ENCODE measurements at places on chromosomes 1 and 21. TPM values are rescaled to one million over a fixed set of nuclear protein-coding genes. Genes with fewer than 3 reads are reported as not detected.

DNA sequence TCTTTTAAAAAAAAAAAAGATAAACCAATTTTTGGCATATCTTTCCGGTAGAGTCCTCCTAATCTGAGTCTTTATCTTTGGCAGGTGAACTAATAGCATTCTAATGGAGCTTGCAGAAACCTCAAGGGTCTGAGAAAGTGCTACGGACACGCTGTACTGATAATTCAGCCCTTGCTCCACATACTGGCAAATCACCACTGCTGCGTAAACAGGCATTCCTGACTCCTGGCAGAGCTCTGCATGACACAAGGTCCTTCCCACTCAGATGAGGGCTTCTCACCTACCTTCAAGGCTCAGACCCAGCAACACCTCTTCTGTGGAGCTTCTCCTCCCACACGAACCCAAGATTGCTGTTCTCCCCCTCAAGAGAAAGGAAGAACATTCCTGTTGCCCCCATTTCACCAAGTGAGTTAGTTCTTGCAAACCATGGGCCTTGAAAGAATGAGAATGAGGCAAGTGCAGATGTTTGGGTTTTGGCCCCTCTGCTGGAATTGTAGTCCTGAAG lies 48.0 kb downstream of the LYST start:
- no peak for ATAC-seq

DNA sequence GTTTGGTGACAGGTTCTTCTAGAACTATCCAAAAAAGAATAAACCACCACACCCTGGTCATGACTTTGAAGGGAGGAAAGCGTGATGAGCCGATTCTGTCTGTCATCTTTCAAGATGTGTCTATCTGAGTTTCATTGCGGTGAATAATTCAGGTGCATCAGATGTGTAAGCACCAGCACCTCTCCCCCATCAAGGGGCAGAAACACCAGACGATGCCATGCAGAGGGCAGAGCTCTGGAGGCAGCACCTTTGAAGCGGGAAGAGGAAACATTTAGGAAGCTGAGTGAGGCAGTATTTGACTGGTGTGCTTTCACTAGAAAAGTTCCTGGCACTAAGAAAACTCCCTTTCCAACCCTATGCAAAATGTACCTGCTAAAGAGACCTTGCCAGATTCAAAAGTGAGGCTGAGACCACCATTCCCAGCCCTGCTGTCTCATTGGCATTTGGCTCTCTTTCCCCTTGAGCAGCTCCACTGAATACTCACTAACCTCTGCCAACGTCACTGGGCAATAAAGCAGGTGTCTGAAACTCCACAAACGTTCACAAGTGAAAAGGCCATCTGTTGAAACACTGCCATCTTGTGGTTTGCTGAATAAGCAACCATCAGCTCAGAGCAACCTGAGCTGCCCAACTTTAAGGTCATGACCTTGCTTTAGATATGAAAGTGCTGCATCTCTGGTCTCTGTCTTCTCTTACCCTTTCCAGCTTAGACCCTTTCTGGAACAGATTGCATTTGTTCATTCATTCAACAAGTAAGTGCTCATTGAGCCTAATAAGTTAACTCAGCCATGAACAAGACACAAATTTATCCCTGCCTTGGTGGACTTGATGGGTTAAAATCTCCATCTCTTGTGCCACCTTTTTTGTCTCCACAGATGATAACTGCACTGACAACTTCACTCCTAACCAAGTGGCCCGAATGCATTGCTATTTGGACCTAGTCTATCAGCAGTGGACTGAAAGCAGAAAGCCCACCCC lies 228.6 kb downstream of the PAPPA2 start:
- ATAC-seq: peak; percentile 38

GRCh38 chr1:53658489-53659230 lies 80.3 kb downstream of the GLIS1 start:
- ATAC-seq: no peak

GRCh38 chr1:170721621-170722020 lies 57.7 kb downstream of the PRRX1 start:
- ATAC-seq: no peak

DNA sequence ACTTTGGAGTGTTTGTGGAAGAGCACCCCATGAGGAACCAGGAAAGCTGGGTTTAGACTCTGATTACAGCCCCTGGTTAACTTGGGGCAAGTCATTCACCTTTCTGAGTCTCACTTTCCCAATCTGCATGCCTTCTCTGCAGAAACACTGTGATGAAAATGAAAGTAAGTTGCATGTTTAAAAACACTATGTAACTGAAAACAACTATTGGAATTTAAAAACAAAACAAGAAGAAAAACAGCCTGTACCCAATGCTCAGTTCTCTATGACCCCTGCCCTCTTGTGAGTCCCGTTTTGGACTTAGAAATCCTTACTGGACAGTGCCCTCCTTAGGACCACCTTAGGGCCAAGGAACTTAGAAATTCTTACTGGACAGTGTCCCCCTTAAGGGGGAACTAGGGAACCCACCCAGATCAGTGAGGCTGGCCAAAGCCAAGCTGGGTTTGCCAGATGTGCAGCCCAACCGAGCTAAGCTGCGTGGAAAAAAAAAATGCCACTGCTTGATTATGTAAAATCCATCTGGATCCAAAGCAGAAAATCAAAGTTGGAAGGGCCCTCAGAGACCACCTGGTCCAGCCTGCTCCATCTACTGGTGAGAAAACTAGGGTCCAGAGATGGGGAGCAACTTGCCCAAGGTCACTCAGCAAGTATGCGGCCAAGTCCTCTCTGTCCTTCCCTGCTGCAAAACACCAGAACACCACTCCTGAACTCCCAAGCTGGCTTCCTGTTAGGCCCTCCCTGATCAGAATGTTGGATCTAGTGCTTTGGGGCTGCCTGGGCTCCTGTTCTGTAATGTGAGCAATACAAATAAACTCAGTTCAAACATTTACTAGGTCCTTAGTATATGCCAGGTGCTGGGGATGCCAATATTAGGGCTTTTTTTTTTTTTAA lies 77.7 kb downstream of the MRPL37 start:
- ATAC-seq: peak; percentile 46

GRCh38 chr1:7435276-7436055 lies 335.6 kb upstream of the VAMP3 start:
- ATAC-seq: no peak

DNA sequence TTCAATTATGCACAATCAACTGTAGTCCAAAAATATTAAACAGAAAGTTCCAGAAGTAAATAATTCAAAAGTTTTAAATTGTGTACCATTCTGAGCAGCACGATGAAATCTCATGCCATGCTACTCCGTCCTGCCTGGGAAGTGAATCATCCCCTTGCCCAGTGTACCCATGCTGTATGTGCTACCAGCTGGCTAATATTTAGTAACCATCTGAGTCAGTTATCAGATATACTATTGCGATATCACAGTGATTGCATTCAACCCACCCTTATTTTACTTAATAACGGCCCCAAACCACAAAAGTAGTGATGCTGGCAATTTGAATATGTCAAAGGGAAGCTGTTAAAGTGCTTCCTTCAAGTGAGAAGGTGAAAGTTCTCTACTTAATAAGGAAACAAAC lies 56.2 kb downstream of the EVI5 start:
- no peak for ATAC-seq

DNA sequence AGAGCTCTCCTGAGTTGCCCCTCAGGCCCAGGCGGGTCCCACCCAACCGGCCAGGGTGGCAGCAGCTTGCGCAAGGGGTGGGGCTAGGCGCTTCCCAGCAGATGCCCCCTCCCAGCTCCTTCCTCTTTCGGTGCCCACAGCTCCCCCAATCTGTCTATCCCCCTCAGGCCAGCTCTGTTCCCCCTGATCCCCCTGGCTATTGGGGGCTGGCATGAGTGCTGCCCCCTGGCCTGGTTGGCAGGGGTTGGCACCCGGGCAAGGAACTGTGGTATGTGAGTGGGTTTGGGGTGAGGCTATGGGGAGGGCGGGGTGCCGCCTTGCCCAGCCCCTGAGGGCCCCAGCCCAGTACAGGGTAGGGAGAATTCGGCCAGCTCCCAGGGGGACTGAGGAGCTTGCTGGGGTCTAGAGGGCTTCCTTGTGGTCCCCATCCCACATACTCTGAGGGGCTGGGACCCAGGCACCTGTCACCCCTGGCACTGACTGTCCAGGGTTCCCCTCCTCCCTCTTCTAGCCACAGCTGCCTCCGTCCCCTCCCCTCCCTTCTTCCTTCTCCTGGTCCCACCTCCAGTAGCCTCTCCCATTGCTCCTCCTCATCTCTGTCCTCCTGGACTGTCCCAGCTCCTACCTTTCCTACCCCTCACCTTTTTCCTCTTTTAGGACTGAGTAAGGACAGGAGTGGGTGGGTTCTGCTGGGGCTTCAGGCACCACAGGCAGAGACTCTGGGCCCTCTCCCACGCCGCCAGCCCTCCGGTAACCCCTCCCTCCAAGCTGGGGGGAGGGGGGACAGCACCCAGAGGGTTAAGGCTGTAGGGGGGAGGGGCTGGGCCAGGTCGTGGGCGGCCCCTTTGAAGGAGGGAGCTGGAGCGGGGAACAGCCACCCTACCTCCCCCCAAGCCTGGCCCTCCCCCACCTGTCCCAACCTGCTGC lies 5.7 kb downstream of the ZBTB7B start:
- peak; percentile 68 for ATAC-seq

DNA sequence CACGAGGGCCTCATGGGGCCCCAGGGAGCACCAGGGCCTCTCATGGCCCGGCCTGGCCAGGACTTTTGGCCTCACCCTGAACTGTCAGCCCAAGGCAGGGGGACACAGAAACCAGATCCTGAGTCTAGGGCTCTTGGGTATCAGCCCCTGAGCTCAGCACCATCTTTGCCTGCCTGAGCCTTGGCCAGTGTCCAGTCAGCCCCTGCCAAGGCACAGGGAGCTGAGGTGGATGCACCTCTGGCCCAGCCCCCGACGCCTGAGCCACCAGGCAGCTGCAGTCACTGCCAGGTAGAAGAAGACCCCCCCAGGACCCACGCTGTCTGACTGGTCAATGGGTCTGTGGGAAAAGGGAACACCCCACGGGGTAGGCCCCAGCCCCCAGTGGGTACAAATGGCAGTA lies 25.3 kb downstream of the CDCA8 start:
- no peak for ATAC-seq

- peak; percentile 39 for ATAC-seq
Observed at GRCh38 chr1:232628335-232629249, 1.3 kb downstream of the SIPA1L2 start.

Gene TMEM201
- total RNA-seq: 12.0 TPM

Gene CASQ2
- not detected for total RNA-seq

Gene FYB2
- not detected for total RNA-seq

Gene WDR64
- total RNA-seq: not detected

Gene ATG4C
- total RNA-seq: 16.0 TPM

Gene NUAK2
- 1.2 TPM for total RNA-seq

Gene SLAMF8
- total RNA-seq: 0.30 TPM

Gene TFF2
- not detected for total RNA-seq

Gene CFAP107
- not detected for total RNA-seq

Gene MPL
- total RNA-seq: not detected

Gene PGLYRP4
- 0.26 TPM for total RNA-seq

Gene CCDC28B
- total RNA-seq: 14.3 TPM
